Activated CD4-positive, alpha-beta T cell treated with anti-CD3 and anti-CD28 coated beads, Interleukin-2, amount 50 U/mL, for 24 hours (primary cell): ENCODE measurements at places on chromosomes 4 and X.

- no peak for DNase-seq
These were observed 128.5 kb downstream of the SPRY1 start for GRCh38 chr4:123524958-123525628.

GRCh38 chrX:119130911-119131310 lies 3.3 kb upstream of the KIAA1210 start:
- DNase-seq, result no peak

DNA sequence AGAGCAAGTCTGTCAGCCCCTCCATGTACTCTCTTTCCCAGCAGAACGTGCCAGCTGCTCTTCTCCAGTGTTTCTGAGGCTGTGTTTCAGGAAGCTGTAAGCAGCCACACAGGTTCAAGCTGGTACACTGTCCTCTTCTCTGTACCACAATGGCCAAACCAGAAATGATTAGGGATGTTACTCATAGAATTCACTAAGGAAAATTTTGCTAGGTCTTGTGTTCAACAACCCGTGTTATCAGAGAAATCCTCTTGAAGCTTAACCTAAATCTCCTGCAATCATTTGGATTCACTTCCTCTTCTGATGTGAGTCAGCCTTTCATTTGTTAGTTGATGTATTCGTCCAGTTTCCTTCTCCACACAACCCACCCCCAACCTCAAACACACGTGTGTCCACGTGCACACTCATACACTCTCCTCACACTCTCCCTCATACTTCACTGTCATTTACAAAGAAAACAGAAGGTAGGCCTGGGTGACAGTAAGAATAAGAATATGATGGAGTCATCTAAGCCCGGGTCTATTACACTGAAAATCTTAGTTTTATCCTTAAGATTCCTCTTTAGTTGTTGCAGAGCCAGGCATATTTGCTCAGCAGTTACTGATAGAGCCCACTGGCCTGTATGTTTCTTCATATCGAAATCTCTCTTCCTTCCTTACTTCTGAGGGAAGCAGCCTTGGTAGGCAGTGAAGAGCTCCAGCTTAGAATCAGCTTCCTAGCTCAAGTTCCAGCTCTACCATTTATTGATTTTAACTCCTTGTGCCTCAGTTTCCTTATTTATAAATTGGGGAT lies 63.4 kb downstream of the DCUN1D4 start:
- DNase-seq, result no peak

DNA sequence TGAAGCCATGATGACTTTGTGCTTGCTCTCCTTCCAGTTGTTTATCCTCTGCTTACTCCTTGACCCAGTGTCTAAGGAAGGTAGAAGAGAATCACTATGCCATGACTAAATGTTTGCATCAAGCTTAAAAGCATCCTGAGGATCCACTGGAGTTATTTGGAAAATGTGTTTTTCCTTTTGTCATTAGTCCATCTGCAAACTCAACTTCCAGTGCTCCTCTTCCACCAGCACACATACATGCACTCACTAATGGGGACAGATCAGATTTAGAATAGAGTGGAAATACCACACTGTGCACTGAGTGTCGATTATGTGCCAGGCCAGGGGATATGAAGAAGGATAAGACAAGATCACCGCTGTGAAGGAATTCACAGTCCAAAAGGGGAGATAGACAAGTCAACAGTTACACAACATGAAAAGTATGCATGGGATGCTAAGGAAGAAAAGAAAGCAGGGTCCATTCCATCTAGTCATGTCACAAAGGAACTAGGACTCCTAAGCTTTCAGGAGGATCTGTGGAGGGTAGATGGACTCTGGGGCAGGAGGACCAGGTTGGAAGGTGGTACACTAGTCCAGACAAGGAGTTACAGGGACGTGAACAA lies 1.9 kb downstream of the OCIAD2 start:
- no peak for DNase-seq

GRCh38 chrX:78708262-78708661 lies 39.3 kb upstream of the LPAR4 start:
- no peak for DNase-seq

- DNase-seq, result no peak
These were observed 220.7 kb upstream of the EMCN start for GRCh38 chr4:100738196-100739165.

DNA sequence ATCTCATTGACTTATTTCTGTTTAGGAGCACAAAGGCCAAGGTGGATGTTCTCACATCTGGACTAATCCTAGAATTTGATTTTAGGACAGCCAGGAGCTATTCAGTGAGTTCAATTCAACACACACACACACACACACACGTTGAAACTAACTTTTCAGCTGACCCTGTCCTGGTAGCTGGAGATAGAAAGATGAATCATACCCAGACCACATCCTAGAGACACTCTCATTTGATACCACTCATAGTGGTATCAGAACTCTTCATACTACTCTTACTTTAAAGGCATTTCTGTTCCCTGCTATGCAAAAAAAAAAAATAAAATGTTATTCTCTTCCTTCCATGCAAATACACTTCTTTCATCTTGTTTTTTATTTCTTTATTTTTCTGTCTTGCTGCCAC lies 36.7 kb downstream of the KLF8 start:
- DNase-seq, result no peak

GRCh38 chrX:39318506-39319343 lies 517.5 kb downstream of the MID1IP1 start:
- no peak for DNase-seq

GRCh38 chr4:87260477-87260876 lies 40.1 kb upstream of the KLHL8 start:
- no peak for DNase-seq

DNA sequence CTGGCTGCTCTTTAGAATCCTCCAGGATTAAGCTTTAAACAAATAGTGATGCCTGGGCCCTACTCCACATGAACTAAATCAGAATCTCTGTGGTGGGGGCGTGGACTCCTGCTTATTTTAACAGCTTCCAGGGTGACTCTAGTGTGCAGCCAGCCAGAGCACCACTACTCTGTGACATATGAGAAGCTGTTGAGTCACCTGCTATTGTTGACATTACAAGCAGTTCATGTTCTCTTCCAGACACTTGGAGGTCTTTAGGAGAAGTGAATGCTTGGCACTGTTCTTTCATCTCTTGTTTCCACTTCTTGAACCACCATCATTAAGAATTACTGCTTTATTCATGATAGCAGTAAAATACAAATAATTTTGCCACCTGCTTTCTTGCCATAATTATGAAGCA lies 426 bp upstream of the C4orf51 start:
- DNase-seq, result no peak

- no peak for DNase-seq
These were observed 78.7 kb downstream of the LNX1 start for GRCh38 chr4:53512608-53513007.

- DNase-seq, result no peak
These were observed 19.3 kb downstream of the DDIT4L start for GRCh38 chr4:100170986-100171385.

DNA sequence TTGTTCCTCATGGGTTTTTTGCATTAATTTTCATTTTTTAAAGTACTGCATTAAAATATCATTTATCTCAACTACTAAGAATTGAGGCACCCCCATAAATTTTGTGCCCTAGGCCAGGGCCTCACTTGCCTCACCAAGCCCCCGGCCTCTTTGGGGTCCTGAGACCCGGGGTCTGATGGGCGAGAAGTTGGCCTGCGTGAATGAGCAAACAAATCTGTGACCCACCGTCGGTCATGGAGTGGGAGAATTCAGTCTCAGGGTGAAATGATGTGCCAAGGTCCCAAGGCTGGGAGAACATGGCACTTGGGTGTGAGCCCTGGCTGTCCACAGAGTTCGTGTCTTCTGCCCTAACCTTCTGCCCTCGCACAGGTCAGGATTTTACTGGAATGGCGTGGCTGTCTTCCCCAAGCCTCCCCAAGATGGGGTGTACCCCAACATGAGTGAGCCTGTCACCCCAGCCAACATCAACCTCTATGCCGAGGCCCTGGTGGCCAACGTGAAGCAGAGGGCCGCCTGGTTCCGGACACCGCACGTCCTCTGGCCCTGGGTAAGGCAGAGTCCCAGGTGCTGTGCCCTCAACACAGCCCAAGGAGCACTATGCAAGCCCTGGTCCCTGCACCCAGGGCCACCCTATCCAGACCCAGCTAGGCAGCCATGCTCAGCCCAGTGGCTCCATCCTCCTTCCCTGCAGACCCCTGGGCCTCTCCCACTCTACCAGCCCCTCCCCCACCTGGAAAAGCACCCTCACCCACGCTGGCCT lies 18.0 kb downstream of the MAN2B2 start:
- no peak for DNase-seq
